ENCODE measurements at places on chromosomes 11 and 22. TPM values are rescaled to one million over a fixed set of nuclear protein-coding genes. Genes with fewer than 3 reads are reported as not detected.

DNA sequence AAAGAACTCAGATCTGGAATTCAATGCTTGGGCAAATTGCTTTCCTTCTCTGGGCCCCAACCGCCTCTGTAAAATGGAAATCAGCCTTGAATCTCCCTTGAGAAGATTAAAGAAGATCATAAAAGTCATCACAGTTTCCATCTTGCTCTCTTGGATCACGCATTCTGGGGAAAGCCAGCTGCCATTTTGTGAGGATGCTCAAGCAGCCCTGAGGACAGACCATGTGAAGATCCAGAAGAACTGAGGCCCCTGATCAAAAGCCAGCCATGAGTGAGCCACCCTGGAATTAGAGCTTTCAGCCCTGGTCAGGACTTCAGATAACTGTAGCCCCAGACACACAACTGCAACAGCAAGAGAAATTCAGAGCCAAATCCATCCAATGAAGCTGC lies 229.3 kb downstream of the MN1 start:
- no peak for DNase-seq

DNA sequence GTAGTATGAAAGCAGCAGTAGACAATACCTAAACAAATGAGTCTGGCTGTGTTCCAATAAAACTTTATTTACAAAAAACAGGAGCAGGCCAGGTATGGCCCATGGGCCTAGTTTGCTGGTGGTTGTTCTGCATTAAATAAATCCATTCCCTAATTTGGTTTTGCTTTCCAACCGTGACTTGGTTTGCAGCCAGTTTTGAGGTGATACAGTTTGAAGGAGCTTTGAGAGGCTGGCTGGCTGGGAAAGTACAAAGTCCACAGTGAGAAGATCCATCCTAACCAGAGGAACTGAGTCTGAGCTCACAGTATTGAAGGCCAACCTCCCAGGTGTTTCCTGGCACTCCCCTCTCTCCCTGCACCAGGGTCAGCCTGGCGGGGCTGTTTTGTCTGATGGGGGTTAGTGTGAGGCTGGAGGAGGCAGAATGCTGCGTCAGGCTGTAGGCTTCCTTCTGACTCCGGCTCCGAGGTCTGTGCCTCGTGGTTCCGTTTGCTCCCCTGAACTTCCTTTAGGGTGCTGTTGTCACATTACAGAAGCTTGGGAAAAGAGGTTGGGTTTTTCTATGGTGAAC lies 129.5 kb downstream of the MICAL2 start:
- no peak for DNase-seq

The MACROD1 gene
- 26.7 TPM for total RNA-seq

- DNase-seq, result no peak
Observed at GRCh38 chr22:29388759-29389090, 355 bp upstream of the AP1B1 start.

GRCh38 chr11:30143098-30143705 lies 87.6 kb upstream of the FSHB start:
- DNase-seq, result no peak

GRCh38 chr11:93718057-93718563 lies 23.2 kb downstream of the TAF1D start:
- no peak for DNase-seq

- DNase-seq, result no peak
Observed at GRCh38 chr11:13663631-13664071, 4.8 kb upstream of the FAR1 start.

DNA sequence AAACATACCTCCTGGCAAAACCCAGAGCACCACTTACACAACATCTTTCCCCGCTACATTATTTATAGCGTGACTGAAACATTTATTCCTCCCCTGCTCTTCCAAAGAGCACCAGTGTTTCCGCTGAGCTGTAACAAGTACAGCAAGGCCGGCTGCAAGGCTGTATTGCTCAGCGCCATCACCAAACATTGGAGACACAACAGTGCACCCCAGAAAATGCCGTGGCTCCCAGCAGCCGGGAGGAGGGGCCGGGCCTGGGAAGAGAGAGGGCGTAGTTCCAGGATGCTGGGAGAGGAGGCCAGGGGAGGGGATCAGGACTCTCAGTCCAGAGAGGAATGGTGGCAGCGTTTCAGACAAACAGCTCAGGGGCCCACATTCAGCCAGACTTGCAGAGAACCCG lies 133.2 kb downstream of the DSCAML1 start:
- DNase-seq, result no peak

- DNase-seq, result no peak
Observed at GRCh38 chr11:81286550-81286949, 1447.1 kb downstream of the FAM181B start.

All from mucosa of descending colon (tissue), 3 donors.